ENCODE measurements at places on chromosomes 3 and 15.

- DNase-seq, result no peak
Measured at GRCh38 chr15:90638201-90638691, 78.9 kb upstream of the BLM start.

DNA sequence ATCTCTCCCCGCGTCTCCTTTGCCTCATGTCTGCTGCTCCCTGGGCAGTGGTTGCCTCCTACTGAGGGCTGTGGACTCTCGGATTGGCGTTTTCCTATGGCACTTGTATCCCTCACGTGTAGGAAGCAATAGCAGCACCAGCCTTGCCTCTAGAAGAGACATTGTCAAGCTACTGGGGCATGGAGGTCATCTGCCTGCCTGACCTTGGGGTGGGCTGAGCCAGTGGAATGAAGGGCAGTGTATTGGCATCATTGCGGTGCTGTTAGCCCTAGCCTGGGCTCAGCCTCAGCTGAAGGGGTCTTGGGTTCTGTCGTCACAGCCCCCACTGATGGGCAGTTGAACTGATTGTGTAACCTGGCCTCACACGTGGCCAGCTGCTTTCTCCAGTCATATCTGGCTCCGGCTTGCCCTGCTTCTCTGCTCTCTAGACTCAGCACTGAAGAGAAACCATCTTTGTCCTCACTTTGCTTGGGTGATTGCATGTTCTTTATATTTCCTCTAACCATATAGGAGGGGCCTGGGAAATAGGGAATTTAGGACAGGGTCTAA is 8.1 kb downstream of the ABCF3 start:
- no peak for DNase-seq

GRCh38 chr3:36833160-36833814 is 68.9 kb upstream of the DCLK3 start:
- DNase-seq, result no peak

- no peak for DNase-seq
Measured at GRCh38 chr3:14256046-14256445, 77.4 kb downstream of the LSM3 start.

DNA sequence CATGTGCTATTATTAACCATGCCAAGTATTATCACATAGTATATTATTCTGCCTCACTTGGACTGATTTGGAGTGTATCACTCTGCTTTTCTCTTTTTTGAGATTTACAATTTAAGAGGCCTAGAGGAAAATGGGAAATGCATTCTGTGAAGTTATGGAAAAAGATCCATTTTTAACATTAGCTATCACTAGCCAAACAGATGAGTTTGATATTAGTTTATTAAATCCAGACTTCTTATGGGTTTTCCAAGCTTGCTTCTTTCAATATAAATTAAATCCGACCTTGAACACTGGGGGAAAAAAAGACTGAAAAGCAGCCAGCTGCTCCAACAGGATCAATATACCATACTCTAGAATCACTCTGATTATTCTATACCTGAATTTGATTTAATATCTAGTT is 30.1 kb upstream of the PLOD2 start:
- no peak for DNase-seq

DNA sequence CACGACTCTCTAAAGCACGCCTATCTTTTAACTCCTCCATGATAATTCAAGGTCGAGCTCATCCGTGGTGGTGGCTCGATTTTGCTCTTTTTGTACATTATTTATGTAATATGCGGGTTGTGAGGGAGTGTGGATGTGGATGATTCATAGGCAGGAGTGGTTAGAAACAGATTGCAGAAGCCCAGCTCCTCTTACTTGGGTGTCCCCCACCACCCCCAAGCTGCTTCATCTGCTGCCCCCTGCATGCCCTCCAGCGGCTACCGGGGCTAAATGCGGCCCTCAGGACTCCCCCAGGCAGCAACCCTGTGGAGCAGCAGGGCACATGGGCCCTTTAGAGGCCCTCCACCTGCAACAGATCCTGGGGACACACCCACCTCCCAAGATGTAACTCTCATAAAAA is 111.5 kb upstream of the SELENOK start:
- DNase-seq, result no peak

DNA sequence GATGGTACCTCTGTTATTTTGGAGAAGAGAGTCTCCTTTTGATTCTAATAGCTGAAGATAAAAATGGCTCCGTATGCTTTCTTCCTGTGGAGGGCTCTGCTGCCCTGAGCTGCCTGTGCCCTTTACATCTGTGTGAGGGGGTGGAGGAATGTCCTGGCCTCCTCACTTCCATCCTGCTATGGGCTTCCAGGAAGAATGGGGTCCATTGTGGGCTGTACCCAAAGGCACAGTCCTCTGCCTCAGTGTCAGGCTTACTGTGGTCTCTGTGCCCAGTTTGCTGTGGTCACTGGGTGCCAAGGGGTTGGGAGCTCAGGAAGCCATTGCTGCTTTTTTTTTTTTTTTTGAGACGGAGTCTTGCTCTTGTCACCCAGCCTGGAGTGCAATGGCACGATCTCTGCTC is 14.4 kb downstream of the DAG1 start:
- DNase-seq, result no peak

DNA sequence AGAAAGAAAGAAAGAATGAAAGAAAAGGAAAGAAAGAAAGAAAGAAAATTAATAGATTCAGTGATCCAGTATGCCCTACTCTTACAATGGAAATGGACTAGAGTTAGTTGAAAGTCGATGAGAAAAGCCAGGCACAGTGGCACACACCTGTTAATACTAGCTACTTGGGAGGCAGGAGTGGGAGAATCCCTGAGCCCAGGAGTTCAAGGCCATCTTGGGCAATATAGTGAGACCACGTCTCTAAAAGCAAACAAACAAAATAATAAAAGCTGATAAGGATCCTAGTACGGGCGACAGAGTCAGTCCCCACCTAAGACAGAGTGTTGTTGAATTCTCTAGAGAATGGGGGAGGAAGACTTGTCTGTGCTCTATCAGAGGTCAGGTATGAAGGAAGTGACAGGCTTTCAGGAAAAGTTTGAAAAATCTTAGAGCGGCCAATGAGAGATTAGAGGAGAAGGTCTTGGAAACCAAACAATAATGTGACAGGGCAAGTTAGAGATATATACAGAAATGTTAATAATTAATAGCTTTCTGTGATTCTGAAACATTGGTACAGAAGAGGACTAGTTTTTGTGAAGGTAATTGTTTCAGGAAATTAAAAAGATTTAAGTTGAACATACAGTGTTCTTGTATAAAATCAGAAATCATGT is 117.9 kb upstream of the PTX3 start:
- no peak for DNase-seq

DNA sequence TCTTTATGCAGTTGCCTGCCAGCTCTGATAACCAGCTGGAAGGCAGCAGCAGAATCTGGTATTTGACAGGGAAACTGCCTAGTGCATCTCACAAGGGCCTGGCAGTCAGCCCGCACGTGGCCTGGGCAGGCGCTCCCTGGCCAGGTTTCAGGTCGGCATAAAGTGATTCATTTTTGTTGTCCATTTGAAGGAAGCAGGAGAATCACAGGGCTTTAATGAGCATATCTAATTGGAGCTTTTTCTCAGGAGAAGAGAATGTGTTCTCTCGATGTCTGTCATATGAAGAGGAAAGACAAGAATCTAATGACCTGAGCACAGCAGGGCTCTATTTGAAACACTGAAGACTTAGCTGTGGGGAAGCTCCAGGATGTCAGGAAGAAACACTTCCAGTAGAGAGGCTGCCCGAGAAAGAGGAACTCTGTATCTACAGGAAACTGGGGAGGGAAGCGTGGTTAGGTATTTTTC is 98.8 kb upstream of the MB21D2 start:
- no peak for DNase-seq

DNA sequence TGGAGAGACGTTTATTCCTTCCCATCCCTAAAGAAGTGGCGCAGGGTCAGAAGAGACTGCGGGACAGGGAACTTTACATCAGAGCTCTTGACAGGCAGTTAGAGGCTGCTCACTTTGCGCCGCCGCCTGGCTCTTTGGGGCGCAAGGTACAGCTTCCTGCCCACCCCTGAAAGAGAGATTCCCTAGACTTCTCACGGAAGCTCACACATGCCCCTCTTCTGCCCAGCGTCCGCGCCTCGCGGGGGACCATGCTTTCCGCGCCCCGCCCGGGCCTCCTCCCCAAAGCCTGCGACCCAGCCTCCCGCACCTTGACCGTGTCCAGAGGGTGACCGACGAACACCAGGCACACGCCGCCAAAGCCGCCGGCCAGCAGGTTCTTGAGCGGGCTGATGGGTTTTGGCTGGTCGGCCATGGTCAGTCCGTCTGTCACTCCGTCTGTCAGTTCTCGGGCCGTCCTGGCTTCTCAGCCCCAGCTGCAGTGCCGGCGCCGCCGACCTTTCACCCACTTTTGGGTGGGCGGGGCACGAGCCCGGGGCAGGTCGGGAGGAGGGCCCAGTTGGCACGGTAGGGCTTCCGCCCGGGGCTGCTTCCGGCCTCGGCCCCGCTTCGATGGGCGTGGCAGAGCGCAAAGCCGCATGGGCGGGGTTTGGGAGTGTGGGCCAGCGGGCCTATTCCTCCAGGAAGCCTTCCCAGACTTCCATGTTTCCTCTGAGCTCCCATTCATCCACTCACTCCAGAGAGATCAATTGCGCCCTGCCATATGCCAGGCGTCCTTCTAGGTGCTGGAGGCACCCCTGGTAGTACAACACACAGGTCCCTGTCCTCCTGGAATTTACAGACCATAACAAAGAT is at the start of gene SLC25A20:
TSS of gene SLC25A20 (minus strand) at position 500 of the 852 bp plus-strand sequence. CDS start at position 412, 88 bp downstream.
- peak; percentile 39 for DNase-seq

DNA sequence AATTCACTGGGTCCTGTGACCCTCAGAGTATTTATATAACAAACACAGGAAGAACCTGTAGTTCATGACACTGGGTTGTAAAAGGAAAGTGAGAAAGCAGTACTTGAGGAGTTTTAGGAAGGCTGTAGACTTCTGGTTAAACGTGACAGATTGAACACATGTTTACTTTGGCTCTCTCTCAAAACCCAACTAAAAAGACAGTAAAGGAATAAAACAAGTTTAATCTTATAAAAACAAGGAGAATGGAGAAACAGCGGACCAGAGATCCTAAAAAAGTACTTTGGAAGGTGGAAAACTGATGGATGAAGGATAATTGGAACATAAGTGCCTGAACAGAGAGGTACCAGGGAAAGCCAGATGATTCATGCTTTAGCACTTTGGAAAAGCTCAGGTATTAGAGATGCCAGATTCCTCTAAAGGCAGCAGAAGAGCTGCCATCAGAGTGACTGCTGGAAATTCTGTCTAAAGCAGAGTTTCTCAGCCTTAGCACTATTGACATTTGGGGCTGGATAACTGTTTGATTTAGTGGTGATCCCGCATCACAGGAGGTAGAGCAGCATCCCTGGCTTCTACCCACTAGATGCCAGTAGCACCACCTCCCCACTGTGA is 182.9 kb upstream of the RORA start:
- DNase-seq, result no peak

DNA sequence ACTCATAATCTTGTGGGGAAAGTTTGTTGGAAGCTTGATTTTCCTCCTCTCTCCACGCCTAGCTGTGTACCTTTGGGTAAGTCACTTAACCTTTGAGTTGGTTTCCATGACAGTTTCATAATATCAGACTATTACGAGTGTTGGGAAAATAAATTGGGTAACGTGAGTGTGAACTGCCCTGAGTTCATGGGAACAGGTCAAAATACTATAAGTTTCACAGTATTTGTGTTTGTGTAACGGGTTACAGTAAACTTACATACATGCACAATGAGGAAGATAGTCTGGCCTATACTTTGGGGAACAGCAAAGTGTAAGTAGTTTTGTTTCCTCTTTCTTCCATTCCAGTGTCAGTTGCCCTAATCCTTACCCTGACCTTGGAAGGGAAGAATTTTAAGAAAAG is 509.9 kb downstream of the MECOM start:
- no peak for DNase-seq

DNA sequence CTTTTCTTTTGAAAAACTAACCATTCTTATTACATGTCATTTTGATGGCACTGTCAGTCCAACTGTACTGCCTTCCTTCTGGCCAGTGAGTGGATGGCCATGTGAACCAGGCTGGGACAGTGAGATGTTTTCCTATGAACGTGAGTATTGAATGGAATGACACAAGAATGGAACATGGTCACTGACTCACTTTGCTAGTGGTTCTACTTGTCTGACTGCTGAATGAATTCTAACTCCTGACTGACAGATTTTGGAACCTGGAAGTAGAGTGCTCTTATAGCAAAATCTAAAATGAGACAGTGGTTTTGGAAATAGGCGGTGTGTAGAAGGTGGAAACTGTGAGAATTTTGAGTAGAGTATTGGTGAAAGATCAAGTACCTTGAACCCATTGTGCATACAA is 606.9 kb upstream of the KCNMB2 start:
- no peak for DNase-seq

DNA sequence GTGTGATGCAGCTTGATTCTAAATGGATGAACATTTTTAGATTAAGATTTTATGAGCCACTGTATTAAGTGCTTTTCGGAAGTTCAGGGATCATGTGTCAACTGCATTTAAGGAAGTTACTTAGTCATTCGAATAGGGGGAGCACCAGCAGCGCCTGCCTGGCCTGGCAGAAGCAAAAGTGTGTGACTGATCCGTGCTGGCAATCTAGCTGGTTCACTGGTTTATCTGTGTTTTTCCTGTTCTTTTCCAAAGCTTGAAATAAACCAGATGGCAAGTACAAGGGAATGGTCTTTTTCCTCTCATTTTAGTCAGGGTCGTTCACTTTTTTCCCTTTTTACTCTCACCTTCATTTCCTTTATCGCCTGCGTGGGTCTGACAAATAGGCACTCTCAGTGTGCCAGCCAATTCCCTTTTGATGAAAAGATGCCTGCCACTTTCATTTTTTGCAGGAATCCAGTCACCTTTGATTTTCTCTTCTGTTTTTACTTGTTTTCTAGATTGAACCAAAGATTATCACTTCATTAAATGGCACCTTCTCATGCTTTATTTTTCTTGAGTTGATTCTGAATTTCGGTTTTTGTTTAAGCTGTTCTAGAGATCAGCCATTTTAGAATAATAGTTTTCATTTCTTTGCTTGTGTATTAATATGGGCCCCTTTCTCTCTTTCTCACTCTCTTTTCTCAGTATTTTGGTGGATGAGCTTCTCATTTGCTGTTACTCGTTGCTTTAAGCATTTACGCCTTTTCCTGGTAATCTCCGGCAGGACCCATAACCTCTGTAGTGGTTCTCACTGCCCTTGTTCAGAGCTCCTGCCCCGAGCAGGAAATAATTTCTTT is 2.8 kb downstream of the ABHD2 start:
- DNase-seq, result peak; percentile 46

DNA sequence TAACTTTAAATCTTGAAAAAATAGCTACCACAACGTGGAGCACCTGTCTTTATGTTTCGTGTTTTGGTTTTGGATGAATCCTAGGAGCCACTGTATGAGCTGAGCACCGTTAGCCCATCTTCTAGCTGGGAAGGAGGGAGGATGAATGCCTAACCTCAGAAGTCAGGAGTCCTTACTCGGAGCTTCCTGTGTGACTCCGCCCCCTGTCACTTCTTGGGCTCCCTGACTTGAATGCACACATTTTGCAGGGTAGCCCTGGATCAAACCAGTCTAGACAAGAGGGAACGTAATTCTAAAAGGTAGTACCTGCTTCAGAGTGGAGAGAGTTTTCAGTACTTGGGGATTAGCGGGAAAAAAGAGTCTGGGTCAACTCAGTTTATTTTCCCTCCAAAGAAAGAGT is 5.3 kb downstream of the GABRA5 start:
- DNase-seq, result no peak
